ENCODE measurements at places on chromosomes 1 and 21. TPM values are rescaled to one million over a fixed set of nuclear protein-coding genes. Genes with fewer than 3 reads are reported as not detected.

- H3K4me3 ChIP-seq, result no peak overlapping the region
- DNase-seq, result no peak
- no peak overlapping the region for H3K27ac ChIP-seq
- no peaks in the 10 kb centered on the region for H3K4me1 ChIP-seq
- no peaks in the 10 kb centered on the region for H3K27me3 ChIP-seq
Observed at GRCh38 chr1:22485431-22485830, 33.8 kb downstream of the ZBTB40 start.

The ADARB1 gene
- 50.0 TPM for total RNA-seq

The APOBEC4 gene
- total RNA-seq, result not detected

- H3K27me3 ChIP-seq, result no peaks in the 10 kb centered on the region
- H3K4me1 ChIP-seq, result no peaks in the 10 kb centered on the region
- H3K36me3 ChIP-seq, result peaks cover 26% of the 10 kb centered on the region
Observed at GRCh38 chr21:46442938-46443337, 15.8 kb upstream of the DIP2A start.

- H3K4me3 ChIP-seq, result no peak overlapping the region
- H3K4me1 ChIP-seq, result no peaks in the 10 kb centered on the region
- H3K36me3 ChIP-seq, result no peaks in the 10 kb centered on the region
- no peaks in the 10 kb centered on the region for H3K27me3 ChIP-seq
- DNase-seq, result no peak
- H3K27ac ChIP-seq, result no peak overlapping the region
Observed at GRCh38 chr1:43043695-43044094, 85.0 kb upstream of the SLC2A1 start.

DNA sequence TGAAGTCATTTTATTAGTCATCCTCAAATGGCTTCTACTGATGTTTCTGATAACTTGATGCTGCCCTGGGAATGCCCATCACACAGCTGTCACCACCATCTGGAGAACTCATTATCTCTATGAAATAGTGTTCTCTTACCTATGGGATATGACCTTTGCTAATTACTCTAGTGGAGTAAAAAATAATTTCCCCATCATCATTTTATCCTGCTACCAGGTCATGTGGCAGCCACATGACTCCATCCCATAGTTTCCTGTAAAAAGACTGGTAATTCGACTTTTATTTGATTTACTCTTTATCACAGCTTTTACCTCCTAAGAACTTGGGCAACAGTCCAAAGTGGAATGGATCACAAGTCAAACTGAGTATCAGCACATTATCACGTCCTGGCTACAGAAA is 76.1 kb upstream of the USP25 start:
- H3K36me3 ChIP-seq, result no peaks in the 10 kb centered on the region
- H3K4me1 ChIP-seq, result no peaks in the 10 kb centered on the region
- H3K4me3 ChIP-seq, result no peak overlapping the region
- H3K27ac ChIP-seq, result no peak overlapping the region
- DNase-seq, result no peak

DNA sequence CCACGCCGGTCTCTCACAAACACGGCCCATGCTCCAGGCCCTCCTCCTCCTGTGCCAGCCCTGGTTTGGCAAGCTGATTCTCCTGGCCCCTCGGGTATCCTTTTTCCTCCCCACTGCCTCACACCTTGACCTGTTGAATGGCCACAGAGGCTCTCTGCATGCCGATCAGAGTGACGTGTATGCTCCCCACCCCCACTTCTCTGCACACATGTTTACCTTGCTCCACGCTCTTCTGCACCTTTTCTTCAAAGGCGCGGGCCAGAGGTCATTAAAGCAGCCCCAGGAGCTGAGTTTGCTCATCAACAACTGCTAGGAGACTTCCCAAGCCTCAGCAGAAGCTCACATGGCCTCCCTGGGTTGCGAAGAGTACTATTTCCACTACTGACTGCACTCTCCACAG is 139.3 kb upstream of the EDN2 start:
- H3K36me3 ChIP-seq, result no peaks in the 10 kb centered on the region
- H3K27me3 ChIP-seq, result no peaks in the 10 kb centered on the region
- H3K27ac ChIP-seq, result no peak overlapping the region

DNA sequence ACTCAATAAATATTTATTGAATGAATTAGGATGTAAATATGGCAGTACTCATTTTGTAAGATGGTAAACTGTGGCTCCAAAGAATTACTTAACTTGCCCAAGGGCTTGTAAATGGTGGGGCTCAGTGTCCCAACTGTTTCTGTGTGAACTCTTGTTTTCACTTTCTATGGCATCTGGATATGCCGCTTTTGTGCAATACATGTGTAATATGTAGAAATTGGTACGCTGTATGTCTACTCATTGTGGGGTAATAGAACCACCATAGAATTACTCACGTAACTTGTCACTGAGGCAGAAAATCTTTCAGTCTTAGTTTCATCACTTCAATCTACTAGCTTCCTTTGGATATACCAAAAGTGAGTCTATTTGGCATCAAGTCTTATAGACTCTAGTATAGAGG is 977 bp downstream of the PRPF3 start:
- peak overlapping the region; percentile 81 for H3K27ac ChIP-seq
- no peaks in the 10 kb centered on the region for H3K27me3 ChIP-seq
- no peak for DNase-seq
- H3K4me1 ChIP-seq, result peaks cover 23% of the 10 kb centered on the region

DNA sequence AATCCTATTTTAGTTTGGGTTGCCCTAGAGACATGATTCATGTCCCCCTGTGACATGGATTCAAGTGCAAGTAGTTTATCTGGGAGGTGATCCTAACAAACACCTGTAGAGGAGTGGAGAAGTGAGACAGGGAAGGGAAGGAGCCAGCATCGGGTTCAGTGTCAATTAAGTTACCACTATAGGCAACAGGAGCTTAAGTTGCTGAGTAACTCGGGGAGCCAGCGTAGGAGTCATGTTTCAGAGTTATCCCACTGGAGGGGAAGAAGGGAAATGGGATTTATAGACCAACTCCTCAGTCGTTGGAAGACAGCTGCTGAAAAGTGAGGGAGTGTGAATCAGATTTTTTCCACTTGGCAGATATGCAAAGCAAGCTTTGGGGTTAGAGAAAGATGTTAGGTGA is 54.9 kb downstream of the SLC30A7 start:
- H3K36me3 ChIP-seq, result peaks cover 8% of the 10 kb centered on the region
- peaks cover 43% of the 10 kb centered on the region for H3K4me1 ChIP-seq

The JAM2 gene
- not detected for total RNA-seq

The SPAG17 gene
- not detected for total RNA-seq

GRCh38 chr21:41201385-41201784 is 33.4 kb downstream of the BACE2 start:
- H3K27me3 ChIP-seq, result no peaks in the 10 kb centered on the region
- H3K36me3 ChIP-seq, result no peaks in the 10 kb centered on the region
- H3K4me1 ChIP-seq, result no peaks in the 10 kb centered on the region
- no peak overlapping the region for H3K27ac ChIP-seq
- no peak for DNase-seq
- H3K4me3 ChIP-seq, result no peak overlapping the region

GRCh38 chr1:204896787-204897469 is 26.3 kb downstream of the NFASC start:
- no peaks in the 10 kb centered on the region for H3K4me1 ChIP-seq
- no peak overlapping the region for H3K4me3 ChIP-seq
- no peak for DNase-seq
- H3K36me3 ChIP-seq, result no peaks in the 10 kb centered on the region

The KLHDC7A gene
- total RNA-seq, result not detected

Measured in CD4-positive, alpha-beta memory T cell (primary cell).